PC-3 (cell line): ENCODE measurements at places on chromosomes 3 and 15. TPM values are rescaled to one million over a fixed set of nuclear protein-coding genes. Genes with fewer than 3 reads are reported as not detected.
A peak's percentile ranks its signal among the peaks of the same experiment; 100 is the strongest.

VIPR1 gene
- 3.7 and 7.0 TPM in 2 replicates for total RNA-seq

RTP3 gene
- not detected in 2 replicates for total RNA-seq

DNA sequence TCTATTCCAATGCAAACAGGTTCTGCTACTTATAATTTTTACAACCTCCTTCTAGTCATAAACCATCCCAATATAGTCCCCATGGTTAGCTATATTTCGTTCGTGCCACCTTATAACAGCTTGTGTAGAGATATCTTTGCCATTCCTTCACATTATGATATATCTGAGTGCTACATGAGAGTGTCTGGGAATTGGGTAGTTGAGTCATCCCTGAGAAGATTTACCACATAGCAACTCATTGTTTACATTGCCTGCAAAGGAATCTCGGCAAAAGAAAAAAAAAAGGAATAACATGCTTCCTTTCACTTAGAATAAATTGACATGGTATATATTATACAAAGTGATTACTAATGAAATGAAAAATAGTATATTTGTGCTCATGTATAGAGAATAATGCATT, 86.0 kb upstream of the VGLL3 start:
- DNase-seq = peak; percentile 87

CSPG5 gene
- total RNA-seq = 0.66 and 1.2 TPM in 2 replicates

- no peak for DNase-seq
These were observed 4.7 kb downstream of the EHD4 start for GRCh38 chr15:41967506-41968206.
